Midbrain (tissue), 1 donor: ENCODE measurements at places on chromosomes 12 and 14.

DNA sequence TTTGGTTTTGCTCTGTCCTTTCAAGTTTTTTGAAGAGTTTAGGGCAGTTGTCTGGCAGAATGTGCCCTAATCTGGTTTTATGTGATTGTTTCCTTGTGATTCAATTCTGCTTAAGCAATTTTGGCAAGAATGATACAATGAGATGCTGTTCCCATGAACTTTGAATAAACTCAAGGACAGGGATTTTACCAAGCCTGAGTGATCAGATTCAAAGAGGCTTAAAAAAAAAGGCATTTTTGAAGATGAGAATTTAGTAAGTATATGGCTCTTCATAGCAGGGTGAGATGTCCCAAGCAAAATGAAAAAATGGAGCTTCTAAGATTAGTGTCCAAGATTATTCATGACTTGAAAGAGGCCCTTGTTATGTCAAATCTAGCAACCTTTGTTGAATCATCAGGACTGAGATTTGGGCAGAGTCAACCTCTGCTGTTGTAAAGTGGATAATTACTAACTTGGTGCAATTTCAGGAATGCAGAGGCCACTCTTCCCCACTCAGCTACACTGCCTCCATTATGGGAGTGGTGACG lies 180.6 kb upstream of the NUDT4 start:
- no peak for DNase-seq

DNA sequence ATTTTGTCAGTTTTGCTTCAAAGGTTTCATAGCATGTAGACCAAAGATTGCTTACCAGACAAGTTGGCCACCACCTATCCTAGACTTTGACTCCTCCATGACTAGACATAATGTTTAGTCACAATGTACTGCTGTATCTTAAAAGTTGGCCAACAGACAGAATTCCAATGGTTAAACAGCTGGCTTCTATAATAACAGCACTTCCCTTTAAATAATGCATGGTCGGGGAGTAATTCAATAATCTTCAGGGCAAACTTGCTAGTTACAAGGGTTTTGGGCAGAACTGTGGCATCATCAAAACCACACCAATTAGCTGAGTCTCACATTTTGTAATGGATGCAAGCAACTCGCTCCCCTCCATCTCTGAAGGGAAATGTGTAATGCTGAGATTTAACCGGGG lies 56.9 kb downstream of the IGF1 start:
- no peak for DNase-seq

DNA sequence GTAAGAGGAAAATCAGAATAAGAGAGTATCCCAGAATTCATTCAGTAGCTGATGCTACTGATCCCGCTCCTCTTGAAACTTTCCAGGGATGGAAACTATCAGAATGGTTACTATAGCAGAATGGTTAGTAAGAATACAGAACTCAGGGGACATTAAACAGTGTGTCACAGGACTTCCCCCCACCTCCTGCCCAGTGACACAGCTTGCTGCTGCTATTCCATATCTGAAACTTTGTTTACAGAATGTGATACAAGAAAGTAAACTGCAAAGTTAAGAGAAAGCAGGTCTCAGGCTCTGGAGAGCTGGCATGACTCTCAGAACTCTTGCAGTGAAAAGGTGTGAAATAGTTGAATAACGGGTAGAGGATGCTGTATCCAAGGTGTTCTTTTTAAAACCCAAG lies 3.4 kb downstream of the SPX start:
- DNase-seq = no peak

- DNase-seq = no peak
Measured at GRCh38 chr12:95116773-95117172, 43.4 kb upstream of the NR2C1 start.

GRCh38 chr14:32744811-32745445 lies 193.8 kb upstream of the NPAS3 start:
- DNase-seq = no peak

GRCh38 chr12:64739778-64740177 lies 19.4 kb downstream of the GNS start:
- no peak for DNase-seq

DNA sequence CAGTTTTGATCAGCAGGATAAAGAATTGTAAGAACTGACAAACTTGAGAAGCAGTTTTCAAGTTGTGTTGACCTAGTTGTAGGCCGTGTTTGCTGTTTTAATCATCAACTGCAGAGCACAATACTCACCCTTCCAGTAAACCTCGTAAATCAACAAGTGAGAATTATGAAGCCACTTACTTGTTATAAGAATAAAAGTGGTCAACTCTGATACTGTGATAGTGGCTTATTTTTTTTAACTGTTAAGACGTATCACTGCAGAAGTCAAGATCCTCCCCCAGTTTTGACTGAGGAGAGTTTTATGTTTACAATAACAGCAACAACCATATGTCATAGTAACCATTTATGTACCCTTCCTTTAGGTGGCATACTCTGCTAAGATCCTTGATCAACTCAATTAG lies 100.8 kb upstream of the DACT1 start:
- DNase-seq = no peak

GRCh38 chr12:78210894-78211302 lies 380.2 kb downstream of the NAV3 start:
- no peak for DNase-seq

DNA sequence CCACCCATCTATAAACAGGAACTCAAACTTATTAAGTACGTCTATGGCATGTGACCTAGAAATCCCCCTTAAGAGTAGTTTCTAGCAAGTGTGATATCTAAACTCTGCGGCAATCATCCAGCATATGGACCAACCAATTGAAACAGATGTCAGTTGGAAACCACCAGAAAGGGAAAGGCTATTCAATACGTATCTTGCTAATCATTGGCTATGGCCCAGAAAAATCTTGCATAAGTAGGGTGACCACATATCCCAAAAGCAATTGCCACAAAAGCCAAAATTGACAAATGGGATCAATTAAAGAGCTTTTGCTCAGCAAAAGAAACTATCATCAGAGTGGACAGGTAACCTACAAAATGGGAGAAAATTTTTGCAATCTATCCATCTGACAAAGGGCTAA lies 24.2 kb downstream of the SYNJ2BP start:
- no peak for DNase-seq

- no peak for DNase-seq
Measured at GRCh38 chr12:67698672-67699581, 50.4 kb downstream of the DYRK2 start.

DNA sequence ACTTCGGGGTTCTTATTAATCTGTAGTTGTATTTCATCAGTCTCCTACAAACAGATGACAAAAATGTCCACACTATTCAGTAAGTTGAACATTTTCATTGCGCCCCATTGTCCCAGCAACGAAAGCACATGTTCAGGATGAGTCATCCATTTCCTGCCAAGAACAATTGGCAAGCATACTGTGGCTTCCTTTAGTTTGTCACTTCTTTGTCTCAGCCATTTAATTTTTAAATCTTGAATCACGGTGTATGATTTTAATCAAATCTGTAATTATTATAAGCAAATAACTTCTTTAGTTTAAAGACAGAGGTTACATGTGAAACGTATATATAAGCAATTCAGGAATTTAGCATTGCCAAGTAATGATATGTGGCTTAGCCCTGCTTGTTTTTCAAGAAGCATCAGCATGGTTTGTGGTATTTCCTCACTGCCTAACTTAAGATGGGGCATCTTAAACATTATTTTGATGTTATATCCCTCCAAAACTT lies 211.3 kb upstream of the KRR1 start:
- DNase-seq = peak; percentile 76

DNA sequence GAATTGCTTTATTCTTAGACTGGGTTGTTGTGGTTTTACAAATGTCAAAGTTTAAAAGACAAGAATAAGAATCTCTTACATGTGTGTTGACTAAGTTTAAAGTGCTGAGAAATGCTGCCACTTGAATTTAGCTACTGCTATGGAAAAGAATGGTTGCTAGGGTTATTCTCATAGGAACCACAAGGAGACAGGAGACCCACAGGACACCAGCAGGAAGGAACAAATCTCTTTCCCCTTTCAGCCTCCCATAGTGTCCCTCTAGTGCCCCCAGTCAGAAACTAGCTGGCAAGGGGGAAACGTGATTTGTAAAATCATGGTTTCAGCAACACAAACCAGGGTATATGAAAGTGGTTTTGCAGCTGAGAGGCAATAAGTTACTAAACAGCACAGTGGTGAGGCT lies 102.7 kb downstream of the ST8SIA1 start:
- no peak for DNase-seq

DNA sequence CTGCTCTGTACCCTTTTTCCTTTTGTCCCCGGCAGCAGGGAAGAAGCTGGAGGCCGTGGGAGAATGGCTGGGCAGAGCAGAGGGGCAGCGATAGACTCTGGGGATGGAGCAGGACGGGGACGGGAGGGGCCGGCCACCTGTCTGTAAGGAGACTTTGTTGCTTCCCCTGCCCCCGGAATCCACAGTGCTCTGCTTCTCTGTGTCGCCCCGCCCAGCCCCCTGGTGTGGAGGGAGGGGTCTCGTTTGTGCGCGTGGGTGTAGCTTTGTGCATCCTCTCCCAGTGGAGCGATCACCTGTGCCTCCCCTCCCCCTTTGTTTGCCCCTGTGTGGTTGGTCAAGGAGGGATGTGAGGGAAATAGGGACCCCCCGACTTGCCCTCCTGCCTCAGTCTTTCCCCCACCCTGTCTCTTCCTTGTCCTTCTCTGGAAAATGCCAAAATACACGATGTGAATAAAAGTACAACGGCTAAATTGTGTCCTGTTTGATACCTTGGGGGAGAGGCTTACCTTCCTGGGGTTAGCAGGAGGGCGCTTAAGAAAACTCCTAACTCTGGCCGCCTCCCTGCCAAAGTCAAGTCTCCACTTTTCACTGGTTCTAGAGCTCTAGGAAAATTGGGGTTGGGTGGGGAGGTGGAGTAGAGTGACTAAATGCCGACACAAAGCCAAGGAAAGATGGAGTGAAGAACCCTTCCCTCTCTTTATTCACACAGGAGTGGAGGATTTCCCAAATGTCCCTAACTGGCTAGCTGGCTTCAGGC lies 990 bp upstream of the TPI1 start:
- DNase-seq = no peak

- no peak for DNase-seq
Measured at GRCh38 chr14:72054911-72055310, 122.7 kb downstream of the RGS6 start.

DNA sequence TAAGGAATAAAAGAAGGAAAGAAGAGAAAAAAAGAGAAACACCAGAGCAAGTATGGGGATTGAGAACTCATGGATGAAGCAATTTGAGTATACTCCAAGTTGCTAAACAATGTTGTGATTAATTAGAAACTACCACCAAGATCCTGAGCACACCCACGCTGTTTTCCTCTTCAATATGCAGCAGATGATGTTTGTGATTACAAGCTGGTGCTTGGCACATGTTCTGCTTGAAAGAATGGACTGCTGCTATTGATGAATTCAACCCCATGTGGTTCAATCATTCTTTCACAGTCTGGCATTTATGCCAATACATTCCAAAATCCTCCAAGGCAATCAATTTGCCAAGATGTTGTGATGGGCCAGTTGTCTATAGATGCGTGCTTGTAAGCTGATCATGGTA lies 146.8 kb downstream of the SLC2A13 start:
- DNase-seq = no peak

GRCh38 chr12:14691560-14691959 lies 4.8 kb downstream of the GUCY2C start:
- peak; percentile 20 for DNase-seq

- no peak for DNase-seq
Measured at GRCh38 chr14:25086821-25087396, 37.0 kb upstream of the STXBP6 start.

DNA sequence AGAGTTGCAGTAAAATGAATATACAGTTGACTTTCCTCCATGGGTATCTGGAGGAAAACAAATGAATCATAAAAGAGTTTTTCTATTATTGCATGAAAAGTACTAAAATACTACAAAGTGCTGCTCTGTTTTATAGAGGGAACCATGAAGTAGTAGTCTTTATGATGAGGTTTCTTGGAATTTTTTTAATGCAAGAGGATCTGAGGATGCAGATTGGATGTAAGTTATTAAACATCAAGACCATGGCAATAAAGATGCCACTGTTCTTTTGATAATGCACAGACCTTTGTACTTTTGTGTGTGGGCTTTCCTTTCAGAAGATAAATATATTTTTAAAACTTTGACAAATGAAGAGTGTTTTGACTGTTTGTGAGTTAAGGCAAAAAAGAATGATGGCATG lies 87.5 kb downstream of the DACT1 start:
- no peak for DNase-seq

DNA sequence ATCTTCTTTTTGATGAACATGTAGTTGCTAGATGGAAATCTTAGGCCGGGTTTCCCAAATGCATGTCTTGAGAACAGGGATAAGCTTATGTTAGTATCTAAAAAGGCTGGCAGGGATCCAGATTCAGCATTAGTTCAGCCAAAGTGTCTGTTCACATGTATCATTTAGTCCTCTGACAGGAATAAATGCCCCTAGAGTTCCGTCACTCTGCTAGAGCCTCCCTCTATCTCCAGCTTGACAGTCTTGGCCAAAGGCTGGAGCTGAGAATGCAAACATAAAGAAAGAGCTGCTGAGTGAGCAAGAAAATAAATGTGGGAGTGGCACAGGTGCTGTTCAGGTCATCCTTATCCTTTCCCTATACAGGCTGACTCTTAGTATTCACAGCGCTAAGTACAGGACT lies 13.8 kb upstream of the NELL2 start:
- DNase-seq = no peak

- DNase-seq = no peak
Measured at GRCh38 chr12:62903151-62903550, 31.8 kb downstream of the PPM1H start.

GRCh38 chr14:101891471-101891870 lies 72.9 kb upstream of the DYNC1H1 start:
- DNase-seq = no peak

- no peak for DNase-seq
Measured at GRCh38 chr12:82479511-82479910, 121.2 kb downstream of the METTL25 start.

GRCh38 chr12:82963956-82964355 lies 277.2 kb downstream of the TMTC2 start:
- no peak for DNase-seq

- no peak for DNase-seq
Measured at GRCh38 chr12:50282721-50283228, 545 bp downstream of the LIMA1 start.

- DNase-seq = no peak
Measured at GRCh38 chr12:50914872-50915484, 37.4 kb upstream of the HIGD1C start.

DNA sequence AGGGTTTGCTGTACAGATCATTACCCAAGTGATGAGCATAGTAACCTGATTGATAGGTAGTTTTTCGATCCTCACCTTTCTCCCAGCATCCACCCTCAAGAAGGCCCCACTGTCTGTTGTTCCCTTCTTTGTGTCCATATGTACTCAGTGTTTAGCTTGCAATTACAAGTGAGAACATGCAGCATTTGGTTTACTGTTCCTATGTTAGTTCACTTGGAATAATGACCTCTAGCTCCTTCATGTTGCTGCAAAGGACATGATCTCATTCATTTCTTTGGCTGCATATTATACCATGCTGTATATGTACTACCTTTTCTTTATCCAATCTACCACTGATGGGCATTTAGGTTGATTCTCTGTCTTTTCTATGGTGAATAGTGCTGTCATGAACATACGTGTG lies 181.6 kb upstream of the FOXG1 start:
- DNase-seq = no peak

DNA sequence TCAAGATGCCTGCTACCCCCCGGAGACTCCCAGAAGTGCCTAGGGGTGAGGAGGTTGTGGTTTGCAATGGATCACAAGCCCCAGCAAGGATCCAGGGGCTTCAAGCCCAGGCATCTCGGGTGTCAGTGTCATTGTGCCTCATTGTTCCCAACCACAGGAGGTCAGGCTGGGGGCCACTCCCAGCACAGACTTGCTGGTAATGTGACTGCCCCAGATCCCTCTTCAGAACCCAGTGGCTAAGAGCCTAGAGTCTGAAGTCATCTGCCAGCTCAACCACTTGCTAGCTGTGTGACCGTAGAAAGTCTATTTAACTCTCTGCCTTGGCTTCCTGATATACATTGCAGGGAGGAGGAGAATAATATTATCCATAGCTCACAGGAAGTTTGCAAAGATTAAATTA lies 7.7 kb upstream of the ASB2 start:
- no peak for DNase-seq
